ENCODE measurements at places on chromosomes 12 and 14.
A peak's percentile ranks its signal among the peaks of the same experiment; 100 is the strongest.

DNA sequence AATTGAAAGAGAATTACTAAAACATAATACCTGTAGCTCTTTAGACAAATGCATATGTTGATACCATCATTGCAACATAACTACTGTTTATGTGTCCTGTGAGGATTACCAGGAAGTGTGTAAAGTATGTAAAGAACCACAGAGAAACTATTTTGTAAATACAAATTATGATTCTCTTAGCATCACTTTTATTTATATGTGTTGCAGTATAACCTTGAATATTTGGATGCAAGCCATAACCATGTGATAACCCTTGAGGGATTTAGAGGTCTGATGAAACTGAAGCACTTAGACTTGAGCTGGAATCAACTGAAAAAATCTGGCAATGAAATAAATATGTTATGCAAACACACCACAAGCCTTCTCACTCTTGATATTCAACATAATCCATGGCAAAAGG, 77.5 kb downstream of the LRRC9 start:
- H3K27ac ChIP-seq, result no peak overlapping the region
- H3K4me1 ChIP-seq, result no peaks in the 10 kb centered on the region

- no peaks in the 10 kb centered on the region for H3K27me3 ChIP-seq
- H3K4me3 ChIP-seq, result no peak overlapping the region
- H3K36me3 ChIP-seq, result no peaks in the 10 kb centered on the region
- H3K4me1 ChIP-seq, result peaks cover 23% of the 10 kb centered on the region
- no peak overlapping the region for H3K27ac ChIP-seq
Measured at GRCh38 chr14:61569812-61570548, 125.3 kb upstream of the HIF1A start.

GRCh38 chr12:111904446-111904975, 62.5 kb downstream of the MAPKAPK5 start:
- H3K36me3 ChIP-seq, result no peaks in the 10 kb centered on the region
- H3K27me3 ChIP-seq, result no peaks in the 10 kb centered on the region
- H3K27ac ChIP-seq, result no peak overlapping the region

DNA sequence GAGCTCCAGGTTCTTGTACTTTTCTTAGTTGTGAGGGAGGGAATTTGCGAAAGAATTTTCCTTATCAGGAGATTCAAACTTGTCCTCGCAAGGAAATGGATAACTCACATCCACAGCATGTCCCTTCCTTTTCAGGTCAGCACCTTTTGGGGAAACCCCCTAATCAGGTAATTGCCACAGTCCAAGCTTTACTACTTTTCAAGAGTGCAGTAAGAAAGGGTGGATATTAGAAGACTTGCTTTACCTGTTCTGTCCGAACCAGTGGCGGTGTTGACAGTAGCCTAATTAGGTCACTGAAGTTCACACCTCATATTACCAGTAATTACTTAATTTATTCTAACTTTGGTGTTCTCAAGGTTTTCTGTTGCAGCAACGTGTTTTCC, 6.7 kb upstream of the C12orf50 start:
- no peaks in the 10 kb centered on the region for H3K36me3 ChIP-seq
- peak overlapping the region; percentile 39 for H3K27ac ChIP-seq
- peak overlapping the region; percentile 71 for H3K4me3 ChIP-seq
- H3K27me3 ChIP-seq, result no peaks in the 10 kb centered on the region
- DNase-seq, result no peak
- no peaks in the 10 kb centered on the region for H3K4me1 ChIP-seq

DNA sequence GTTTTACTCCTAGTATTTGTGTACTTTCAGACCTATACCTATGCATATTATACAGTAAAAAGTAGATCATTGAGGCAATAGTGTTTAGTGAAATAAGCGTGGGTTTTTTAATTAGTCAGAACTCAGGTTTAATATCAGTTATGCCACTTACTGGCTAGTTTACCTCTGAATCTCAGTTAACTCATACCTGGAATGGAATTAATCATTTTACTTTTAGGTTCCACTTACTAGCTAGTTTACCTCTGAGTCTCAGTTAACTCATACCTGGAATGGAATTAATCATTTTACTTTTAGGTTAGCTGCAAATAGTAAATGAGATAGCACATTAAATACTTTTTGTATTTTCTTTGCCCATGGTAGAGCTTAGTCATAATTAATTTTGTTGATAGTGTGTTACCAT, 475.7 kb downstream of the CCER1 start:
- no peaks in the 10 kb centered on the region for H3K4me1 ChIP-seq
- no peak overlapping the region for H3K4me3 ChIP-seq
- H3K36me3 ChIP-seq, result no peaks in the 10 kb centered on the region
- H3K27me3 ChIP-seq, result no peaks in the 10 kb centered on the region

Measured in pancreas (tissue), 10 donors.